ENCODE measurements at places on chromosomes 2 and 18. TPM values are rescaled to one million over a fixed set of nuclear protein-coding genes. Genes with fewer than 3 reads are reported as not detected.

DNA sequence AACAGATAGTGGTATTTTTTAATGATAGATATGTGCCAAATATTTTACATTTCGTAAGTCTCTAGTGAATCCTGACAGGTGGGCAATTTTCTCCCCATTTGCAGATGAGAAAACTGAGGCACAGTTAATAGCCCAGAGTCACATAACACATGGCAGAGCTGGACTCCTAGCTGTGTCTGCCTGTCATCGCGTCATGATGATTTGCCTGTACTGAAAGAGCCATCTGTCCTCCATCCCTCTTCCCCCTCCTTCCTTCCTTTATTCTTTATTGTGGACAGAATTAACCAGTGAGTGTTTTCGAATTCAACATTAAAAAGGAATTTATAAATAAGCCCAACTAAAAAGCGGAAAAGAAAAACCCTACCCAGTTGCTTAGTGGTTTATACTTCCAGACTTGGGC is 3.2 kb downstream of the DNAJB2 start:
- no peak for DNase-seq

The ATOH8 gene
- total RNA-seq: 9.0 TPM

The ANKRD30BL gene
- not detected for total RNA-seq

DNA sequence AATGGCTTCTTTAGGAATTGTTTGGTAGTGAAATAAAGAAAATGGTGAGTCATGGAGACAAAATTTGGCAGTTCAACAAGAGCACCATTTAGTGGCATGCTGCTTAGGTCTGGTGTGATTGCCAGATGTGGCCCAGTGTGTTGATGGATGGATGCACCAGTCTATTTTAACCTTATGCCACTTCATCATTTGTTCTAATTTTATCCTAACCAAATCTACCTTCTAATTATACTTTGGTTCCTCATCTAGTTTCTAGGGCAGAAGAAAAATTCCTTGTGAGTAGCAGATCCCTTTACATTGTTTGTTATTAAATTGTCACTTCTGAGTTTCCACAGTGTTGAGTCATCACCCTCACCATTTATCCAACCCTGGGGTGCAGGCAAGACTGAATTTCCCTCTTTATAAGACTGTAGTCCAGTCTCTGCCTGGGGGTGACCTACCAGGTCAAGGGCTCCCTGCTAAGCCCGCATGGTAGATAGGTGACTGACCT is 32.5 kb downstream of the NABP1 start:
- no peak for DNase-seq

The AQP12A gene
- total RNA-seq: not detected

The GTF2A1L gene
- total RNA-seq: 6.2 TPM

The CPS1 gene
- total RNA-seq: 5.5 TPM

The ANKRD29 gene
- 3.1 TPM for total RNA-seq

DNA sequence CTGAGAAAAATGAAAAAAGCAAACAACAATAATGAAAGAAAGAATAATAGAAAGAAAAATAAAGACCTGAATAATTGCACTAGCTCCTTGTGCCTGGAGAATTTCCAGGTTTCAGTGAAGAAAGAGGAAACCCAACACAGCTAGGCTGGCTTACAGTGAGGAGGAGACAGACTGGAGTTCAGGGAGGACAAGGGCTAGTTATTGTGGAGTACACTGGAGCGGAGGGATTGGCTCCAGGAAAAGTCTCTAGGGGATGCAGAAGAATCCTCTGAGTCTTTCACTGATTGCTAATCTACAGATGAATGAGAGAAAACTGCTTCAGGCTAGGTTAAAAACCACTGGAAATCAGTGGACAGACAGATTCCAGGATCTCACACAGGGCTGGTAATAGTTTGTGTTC is 163.6 kb upstream of the RBMS1 start:
- no peak for DNase-seq

The TCF7L1 gene
- 7.6 TPM for total RNA-seq

DNA sequence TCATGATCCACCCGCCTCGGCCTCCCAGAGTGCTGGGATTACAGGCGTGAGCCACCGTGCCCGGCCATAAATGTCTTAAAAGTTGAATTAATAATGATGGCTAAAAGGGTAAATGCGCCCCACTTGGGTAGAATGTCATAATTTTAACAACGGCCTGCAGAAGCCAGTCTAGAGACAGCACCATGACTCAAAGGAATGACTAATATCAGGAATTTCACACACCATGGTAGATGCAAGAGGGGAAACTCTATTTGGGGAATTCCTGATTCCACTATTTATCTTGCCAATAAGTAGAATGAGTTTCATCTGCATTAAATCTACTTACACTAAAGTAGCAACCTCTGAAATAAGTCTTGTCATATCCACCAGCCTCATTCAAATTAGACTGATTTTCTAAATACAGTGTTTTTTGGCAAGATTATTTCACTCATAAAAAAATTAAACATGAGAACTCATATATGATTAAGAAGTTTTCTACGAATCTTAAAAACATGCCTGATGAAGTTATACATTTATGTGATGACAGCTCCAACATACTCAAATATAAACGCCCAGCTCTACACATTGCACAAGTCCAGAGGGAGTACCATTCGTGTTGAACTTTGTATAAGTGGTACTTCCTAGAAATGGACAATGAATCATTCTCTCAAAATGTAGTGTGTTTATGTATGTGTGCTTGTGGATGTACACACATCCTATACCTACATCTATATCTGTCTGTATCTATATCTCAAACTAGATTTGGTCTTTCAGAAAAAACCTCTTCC is 309.7 kb downstream of the IRS1 start:
- no peak for DNase-seq

GRCh38 chr2:110167326-110168000 is 37.4 kb downstream of the NPHP1 start:
- no peak for DNase-seq

The MFF gene
- 70.8 TPM for total RNA-seq

DNA sequence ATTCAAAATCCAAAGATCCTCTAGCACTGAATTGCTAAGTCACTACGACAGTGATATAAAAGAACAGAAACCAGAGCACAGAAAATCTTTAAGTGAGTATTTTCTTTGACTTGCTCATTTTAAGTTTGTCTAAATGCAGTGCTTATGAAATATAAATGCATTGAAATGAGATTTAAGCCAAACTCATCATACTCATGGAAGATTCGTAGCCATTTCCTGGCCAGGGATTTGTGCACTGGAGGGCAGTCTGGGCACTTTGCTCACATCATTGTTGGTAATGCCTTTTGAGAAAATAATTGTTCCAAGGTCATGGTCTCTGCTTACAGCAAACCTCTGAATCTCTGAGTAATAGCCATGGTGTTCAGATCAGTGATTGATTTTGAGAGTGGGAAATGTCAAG is 307.7 kb downstream of the ARHGAP15 start:
- no peak for DNase-seq

The OXER1 gene
- 3.7 TPM for total RNA-seq

DNA sequence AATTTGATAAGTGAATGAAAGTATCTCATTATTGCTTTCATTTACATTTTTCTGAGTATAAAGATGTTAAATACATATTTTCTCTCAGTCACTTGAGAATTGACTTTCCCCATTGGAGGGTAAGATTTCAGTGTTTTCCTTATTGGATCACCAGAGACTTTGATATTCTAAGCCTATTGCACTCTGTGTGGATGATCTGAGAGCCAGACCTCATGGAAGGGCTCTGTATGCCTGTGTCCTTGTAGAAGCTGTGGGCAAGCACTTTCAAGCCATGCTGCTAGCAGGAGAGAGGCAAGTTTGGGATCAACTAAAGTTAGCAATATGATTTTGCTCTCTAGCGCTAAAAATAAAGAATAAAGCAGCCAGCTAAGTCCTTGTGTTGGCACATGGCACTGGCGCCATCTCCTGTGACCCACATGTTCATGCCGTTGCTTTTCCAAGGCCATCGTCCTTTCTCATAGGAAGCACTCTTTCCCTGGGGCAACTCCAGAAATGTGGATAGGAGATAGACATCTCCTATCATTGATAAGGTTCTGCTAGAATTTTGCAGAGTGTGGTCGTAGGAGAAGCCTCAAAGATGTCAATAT is 72.6 kb downstream of the AOX1 start:
- no peak for DNase-seq

DNA sequence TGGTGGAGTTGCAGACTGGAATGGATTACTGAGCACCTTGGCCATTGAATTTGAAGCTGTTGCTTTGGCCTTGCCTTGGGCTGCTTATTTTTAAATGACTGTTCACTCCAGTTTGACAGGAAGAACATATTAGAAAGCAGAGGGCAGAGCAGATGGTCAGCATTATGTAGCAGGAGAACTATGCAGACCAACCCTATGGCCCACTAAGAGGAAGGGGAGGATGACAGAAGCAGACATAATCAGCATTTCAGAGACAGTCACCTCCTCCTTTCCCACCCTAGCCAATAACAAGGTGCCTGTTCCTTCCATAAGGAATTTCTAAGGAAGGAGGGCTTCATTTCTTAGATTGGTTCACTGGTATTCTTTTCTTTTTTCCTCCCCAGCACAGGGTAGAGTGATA is 2.4 kb downstream of the CHRNA1 start:
- DNase-seq: no peak

- DNase-seq: no peak
Observed at GRCh38 chr2:241750076-241750840, 15.8 kb downstream of the D2HGDH start.

DNA sequence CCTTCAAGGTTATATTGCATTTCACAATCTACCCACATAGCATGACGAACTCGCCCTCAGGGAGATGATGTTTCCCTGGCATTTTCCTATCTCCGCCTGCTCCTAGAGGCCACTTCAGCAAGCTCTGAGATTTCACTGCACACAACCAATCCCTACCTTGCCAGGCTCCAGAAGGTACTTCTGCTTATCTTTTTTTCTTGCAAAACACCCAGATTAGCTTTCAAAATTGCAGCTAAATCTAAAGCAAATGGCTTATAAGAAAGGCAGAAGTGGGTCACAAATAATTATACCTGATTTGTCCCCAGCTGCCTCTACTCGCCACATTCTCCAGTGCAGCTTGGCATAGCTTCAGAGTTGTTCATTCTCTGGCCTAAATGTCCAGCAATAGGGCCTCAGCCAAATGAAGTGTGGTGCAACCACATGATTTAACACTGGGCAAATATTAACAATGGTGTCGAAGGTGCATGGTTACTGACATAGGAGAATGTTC is 32.4 kb upstream of the MRPL19 start:
- no peak for DNase-seq

The PPP1R1C gene
- total RNA-seq: 8.8 TPM

The FRZB gene
- total RNA-seq: 46.5 TPM

- no peak for DNase-seq
Observed at GRCh38 chr2:88209521-88210131, 39.5 kb downstream of the THNSL2 start.

DNA sequence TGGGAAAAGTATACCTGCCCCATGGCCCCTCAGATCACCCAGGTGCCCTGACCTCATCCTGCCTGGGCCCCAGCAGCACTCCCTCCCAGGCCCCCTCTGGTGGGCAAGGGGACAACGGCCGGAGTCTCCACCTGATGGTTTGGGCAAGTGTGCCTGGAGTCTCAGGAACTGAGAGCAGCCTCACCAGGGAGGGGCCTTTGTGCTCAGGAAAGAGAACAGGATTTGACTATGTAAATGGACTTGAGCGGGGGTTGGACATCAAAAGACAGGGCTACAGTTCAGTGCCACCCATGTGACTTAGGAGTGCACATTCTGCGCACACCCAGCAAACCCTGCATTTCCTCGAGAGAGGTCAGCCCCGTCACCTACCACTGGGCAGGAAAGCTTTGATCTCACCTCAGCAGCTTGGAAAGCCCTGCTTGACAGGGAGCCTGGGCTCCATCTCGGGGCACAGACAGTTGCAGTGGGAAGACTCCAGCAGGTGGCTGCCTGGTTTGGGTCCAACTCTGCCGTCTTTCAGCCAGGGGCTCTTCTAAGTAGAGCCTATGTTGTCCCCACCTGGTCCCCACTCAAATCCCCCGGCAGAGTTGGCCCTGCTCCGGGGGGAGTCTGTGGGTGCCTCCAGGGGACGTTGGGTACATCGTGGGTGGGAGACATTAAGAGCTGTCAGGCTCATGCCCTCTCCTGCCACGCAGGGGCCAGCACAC is 3.3 kb downstream of the INPP5D start:
- DNase-seq: no peak

GRCh38 chr18:27184115-27185024 is 738 bp downstream of the CHST9 start:
- DNase-seq: no peak

- DNase-seq: no peak
Observed at GRCh38 chr2:187157046-187157445, 291.0 kb downstream of the CALCRL start.

GRCh38 chr2:37982147-37982582 is 57.1 kb downstream of the RMDN2 start:
- peak; percentile 71 for DNase-seq

The RAB27B gene
- total RNA-seq: 16.6 TPM

DNA sequence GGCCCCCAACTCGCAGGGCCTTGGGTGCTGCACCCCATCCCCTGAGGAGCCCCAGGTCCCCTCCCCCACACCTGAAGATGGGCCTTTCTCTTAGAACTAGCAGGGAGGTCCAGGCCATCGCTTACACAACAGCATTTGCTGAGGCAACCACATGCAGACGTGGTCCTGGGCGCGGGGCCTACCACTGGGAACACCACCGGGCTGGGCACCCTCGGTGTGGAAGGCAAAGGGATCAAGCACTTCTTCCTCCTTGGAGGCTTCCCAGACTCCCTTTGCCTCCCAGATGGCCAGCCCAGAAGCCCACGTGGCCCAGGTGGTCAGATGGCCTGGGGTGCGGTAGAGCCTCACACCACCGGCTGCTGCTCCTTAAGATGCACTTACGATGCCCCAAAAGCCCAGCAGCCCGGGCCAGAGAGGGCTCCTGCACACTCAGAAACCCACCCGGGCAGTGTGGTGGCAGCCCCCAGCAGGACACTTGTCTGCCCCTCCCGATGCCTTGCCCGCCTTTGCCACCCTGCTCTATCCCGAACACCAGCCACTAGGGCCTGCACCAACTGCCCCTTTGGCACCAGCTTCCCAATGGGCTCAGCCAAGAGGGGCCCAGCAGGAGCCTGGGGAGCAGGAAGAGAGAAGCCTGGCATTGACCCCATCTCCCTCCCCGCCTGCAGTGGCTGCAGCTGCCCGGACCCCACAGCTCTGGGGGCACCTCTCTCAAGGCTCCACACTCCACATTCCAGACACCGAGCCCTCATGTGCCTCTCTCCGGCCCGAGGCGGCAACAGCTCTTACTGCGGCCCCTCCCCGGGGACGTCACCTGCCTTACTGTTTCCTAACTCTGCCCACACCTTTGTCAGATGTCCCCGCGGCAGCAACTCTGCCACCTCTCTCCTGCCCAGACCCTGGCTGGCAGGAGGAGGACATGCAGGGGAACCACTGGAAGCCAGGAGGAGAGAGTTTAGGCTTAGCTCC is 13.9 kb upstream of the MLPH start:
- no peak for DNase-seq

- no peak for DNase-seq
Observed at GRCh38 chr2:128180031-128180430, 89.0 kb downstream of the UGGT1 start.

- no peak for DNase-seq
Observed at GRCh38 chr2:32949260-32949659, 2.5 kb downstream of the LTBP1 start.

The IRS1 gene
- total RNA-seq: 35.9 TPM

- DNase-seq: no peak
Observed at GRCh38 chr2:240572141-240573031, 4.1 kb downstream of the RNPEPL1 start.

The CYRIA gene
- total RNA-seq: 7.0 TPM

The ICA1L gene
- total RNA-seq: 8.9 TPM

- DNase-seq: peak; percentile 75
Observed at GRCh38 chr2:56444339-56444738, 260.5 kb downstream of the CCDC85A start.

GRCh38 chr2:85326406-85327159 is 1.2 kb downstream of the TGOLN2 start:
- DNase-seq: no peak

Measured in mucosa of gallbladder (tissue), 1 donor.